ENCODE measurements at places on chromosomes 16 and 17.
A peak's percentile ranks its signal among the peaks of the same experiment; 100 is the strongest.

DNA sequence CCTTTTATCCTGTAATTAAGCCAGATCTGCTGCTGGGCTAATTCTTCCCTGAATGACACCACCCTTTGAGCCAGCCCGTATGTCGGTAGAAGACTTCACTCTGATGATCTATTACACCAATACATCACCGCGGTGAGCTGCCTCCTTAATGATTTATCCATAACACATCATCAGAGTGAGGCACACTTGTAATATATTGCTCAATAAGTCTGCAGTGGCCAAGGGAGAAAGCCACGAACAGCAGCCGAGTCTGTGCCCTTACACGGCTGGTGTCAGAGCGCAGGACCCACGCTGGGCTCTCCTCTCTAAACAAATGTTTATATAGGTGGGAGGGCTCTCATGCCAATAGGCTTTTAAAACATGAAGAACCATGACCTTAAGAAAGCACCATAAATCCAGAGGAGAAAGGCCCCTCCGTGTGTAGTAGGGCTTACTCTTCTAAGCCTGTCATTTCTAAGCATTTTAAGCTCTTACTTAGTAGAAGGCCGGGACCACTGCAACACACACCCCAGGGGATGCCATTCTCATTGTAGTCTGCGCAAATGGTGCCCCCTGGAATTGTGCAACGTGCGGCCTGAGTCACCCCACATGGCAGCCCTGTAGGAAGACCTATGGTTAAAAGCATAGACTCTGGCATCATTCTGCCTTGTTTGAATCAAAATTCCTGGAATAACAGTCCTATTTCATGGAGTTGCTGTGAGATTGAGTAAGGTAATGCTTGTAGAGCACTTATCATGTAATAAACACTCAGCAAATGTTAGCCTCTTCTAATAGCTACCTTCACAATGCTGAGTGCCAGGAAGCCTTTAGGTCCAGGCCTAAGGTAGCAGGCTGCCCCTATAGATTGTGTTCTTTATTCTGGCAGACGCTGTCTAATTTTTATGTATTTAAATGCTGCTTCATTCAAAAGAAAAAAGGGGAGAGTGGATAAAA, 26.1 kb downstream of the MRPS23 start:
- DNase-seq = no peak

GRCh38 chr17:34226011-34226743, 28.9 kb upstream of the CCL2 start:
- no peak for DNase-seq

- no peak for DNase-seq
Measured at GRCh38 chr16:24526701-24527495, 12.5 kb upstream of the RBBP6 start.

DNA sequence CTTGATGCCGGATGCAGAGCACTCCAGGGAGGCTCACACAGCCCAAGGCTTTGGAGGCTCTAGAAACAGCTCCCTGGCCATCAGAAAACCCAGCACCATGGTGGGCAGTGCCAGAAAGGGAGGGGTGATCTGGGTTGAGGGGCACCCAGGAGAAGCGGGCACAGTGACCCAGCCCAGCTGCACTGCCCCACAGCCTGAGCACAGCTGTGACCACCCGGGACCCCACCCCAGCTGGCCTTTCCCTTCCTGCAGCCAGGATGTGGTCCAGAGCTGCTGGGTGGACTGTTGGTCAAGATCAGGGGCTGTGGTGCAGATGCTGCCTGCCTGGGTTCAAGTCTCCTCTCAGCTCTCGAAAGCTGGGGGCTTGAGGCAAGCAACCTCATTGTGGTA, 223.1 kb downstream of the ZNF423 start:
- DNase-seq = no peak

- DNase-seq = no peak
Measured at GRCh38 chr16:56534847-56535383, 15.1 kb upstream of the BBS2 start.

- no peak for DNase-seq
Measured at GRCh38 chr17:68792042-68792685, 163.0 kb downstream of the ABCA8 start.

GRCh38 chr17:76824093-76824492, 44.1 kb upstream of the MGAT5B start:
- DNase-seq = no peak

- no peak for DNase-seq
Measured at GRCh38 chr17:74779948-74780400, 3.8 kb upstream of the NAT9 start.

GRCh38 chr17:17819561-17819995, 17.2 kb downstream of the SREBF1 start:
- no peak for DNase-seq

DNA sequence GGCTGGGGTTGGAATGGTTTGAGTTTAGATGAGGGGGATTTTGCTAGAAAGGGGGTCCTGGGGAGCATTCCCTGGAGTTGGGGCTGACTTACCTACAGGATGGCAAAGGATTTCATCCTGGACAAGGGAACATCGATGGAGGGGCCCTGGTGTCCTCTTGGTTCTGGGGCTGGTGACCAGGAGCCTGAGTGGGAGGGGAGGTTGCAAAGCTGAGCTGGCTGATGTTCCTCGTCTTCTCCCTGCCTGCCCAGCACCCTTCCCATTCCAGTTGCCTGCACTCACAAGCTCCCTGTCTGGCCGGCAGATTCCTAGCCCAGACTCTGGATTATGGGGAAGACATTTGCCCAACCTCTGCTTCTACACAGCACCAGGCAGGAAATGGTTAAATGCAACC, 37.2 kb downstream of the ITGAE start:
- no peak for DNase-seq

- DNase-seq = no peak
Measured at GRCh38 chr16:81627024-81627423, 152.1 kb upstream of the PLCG2 start.

DNA sequence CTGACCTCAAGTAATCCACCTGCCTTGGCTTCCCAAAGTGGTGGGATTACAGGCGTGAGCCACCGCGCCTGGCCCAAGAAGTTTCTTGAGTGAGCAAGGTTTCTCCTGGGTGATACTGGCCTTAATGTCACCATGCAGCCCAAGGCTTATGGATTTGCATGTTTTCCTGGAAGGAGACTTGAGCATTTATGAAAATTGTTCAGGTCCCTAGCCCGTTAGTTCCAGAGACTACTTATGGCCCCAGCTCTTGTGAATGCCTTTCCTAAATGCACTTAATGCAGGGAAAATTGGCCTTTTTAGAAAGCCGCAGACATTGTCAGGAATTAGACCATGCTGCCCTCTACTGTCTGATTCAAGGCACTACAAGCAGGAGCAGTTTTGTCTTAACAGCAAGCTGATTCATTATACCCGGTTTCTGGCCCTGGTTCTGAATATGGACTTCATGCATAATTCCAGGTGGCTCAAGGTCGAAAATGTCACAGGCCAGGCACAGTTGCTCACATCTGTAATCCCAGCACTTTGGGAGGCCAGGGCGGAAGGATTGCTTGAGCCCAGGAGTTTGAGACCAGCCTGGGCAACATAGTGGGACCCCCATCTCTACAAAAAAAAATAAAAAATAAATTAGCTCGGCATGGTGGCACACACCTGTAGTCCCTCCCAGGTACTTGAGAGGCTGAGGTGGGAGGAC, 91.3 kb downstream of the SNX29 start:
- peak; percentile 18 for DNase-seq

DNA sequence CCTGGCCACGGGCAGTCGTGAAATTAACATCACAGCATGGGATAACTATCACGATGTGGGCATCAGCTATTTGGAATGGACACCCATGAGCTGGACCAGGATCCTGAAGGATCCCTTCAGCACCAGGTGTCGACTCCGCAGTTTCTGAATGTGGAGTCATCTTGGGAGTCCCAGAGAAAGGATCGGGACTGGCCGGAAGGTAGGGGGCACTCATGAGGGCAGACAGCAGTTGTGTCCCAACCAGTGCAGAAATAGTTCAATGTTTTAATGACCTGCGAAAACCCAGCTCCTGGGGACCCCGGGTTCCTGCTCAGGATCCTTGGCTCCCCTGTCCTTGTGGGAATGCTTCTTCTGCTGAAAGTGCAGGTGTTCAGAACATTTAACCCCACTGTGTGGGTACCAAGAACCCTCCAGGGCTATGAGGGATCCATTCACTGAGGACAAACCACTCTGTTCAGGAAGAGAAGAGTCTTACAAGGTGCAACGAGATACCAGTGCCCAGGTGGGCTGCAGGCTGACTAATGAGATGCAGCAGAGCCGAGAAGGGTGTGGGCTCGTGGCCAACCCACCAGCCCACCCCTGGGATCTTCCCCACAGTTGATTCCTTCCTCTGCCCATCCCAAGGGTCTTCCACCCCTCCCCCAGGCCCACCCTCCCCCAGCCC, 154.8 kb downstream of the SALL1 start:
- no peak for DNase-seq

DNA sequence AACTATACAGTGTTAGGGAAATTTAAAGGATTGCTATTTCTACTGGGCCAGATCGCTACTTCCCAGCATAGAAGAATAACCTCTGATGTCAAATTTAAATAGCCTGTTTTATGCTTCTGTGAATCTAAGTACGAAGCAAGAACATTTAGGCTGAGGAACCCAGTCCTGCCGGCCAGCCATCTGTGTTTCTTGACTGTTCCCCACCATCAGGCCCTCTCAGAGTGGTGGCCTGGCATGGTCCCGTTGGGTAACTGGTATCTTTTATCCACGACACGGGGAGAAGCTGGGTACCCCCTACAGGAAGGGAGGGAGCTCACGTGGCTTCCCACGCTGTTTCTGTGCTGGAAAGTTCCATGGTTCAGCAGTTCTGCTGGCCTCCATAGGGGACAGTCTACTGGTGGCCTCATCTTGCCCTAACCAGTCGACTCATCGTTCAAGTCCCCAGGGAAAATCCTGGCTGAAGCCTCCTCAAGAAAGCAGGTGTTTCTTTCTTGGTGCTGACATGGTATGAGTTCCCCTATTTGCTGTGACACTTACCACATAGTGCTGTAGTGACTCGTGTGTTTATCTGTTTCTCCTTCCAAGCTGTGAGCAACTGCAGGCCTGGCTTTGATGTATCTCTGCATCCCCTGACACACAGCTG, 201.7 kb upstream of the NLRP1 start:
- DNase-seq = no peak

- no peak for DNase-seq
Measured at GRCh38 chr16:7449808-7450207, 117.2 kb downstream of the RBFOX1 start.

DNA sequence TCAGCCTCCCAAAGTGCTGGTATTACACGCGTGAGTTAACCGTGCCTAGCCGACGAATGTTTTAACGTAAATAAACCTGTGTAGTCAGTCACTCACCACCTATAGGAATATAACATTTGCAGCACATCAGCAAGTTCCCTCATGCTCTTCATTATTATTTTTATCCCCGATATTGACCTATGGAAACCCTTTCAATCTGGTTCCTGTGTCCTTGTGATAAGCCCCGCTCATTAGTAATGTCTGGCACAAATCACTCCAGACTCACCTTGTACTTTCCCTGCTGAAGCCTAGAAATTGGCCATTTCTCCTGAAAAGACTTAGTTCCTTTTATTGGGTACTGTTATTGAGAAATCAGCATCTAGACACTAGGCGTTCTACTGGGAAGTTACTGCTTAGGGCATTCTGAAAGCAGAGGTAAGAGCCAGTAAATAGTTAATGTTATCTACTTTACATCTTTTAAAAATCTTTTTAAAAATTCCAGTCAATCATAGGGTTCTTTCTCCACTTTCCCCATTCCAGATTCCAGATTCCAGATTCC, 1.5 kb upstream of the PHKG2 start:
- no peak for DNase-seq

GRCh38 chr17:59828478-59828760, 64.3 kb downstream of the TUBD1 start:
- no peak for DNase-seq

DNA sequence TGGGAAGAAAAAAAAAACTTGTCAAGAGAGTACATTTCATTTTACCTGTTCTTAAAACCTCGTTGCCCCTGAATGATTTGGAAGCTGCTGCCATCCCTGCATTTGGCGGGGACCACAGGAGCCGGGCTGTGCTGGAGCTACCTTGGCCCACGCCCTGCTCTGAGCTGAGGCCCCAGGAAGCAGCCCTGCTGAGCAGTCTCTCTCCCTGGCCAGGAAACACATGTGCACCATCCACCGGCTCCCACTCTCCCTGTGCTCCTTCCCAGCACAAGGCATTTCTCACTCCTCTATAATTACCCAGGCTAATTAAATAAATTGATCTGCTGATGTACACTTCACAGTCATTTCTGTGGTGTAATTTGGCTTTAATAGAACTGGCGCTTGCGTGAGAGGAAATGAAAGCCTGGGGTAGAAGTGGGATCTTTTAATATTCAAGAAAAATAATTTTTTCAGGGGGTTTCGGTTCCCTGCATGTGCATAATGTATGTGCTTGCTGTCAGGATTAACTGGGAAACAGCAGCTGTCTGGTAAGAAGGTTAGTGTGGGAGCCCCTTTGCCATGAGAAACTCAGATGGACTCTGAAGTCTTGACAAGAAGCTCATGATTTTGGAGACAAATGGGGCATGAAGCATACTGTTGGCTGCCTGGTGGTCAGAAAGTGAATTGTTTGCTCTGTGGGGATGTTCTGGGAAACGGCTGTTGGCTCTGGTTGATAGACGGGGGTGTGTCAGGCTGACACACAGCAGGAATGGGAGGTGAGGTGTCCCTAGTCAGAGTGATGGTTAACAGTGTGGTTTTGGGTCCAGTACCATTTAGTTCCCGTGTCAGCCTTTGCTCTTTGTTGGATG, 252.3 kb upstream of the EEF2KMT start:
- DNase-seq = peak; percentile 2

DNA sequence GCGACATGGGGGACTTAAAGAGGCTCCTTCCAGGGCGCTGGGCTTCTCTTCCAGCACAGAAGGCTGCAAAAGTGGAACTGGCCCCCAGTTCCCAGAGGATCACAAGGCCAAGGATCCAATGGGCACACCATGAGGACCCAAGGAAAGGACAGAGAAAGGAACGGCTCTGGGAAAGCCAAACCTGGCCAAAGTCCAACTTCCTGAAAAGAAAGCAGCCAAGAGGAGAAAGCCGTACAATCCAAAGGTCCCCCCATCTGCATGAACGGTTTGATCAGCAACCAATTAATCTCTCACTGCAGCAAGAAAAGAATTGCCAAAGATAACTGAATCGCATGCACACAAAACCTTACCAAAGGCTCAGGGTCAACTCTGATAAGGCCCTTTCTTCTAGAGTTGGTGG, 19.8 kb upstream of the ICAM2 start:
- no peak for DNase-seq

- no peak for DNase-seq
Measured at GRCh38 chr16:49183911-49184310, 97.7 kb downstream of the CBLN1 start.

DNA sequence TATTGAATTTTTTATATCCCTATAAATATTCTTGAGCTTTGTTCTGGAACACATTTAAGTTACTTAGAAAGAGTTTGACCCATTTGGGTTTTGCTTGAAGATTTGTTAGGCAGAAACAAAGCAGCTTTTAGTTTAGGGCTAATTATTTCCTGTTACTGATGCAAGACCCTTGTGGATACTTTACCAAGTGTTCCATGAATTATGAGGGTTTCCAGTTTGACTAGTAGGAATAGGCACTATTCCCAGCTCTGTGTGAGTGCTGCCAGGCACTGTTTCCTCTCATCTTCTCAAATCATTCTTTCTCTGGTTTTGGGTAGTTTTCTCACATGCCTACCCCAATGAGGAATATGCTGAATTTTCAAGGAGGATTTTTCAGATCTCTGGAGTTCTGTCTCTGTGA, 80.0 kb downstream of the SPACA3 start:
- DNase-seq = no peak
